ENCODE measurements at places on chromosomes 3 and 15.

- DNase-seq = no peak
Observed at GRCh38 chr15:63341898-63342297, 39.7 kb downstream of the CA12 start.

DNA sequence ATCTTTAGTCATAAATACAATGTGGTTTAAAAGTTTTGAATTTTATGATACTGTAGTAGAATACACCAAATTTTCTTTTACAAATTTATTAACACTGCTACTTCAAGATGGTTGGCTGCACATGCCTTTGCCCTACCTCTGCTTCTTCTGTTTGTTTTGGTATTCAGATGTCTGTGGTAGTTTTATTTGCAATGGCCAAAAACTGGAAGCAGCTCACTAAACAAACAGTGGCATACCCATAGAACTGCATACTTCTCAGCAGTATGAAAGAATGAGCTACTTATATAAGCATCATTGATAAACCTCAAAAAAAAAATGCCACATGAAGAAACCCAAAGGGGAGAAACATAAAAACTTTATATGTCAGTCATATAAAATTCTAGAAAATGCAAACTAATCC, 19.5 kb downstream of the ARIH2 start:
- DNase-seq = no peak

- DNase-seq = peak; percentile 48
Observed at GRCh38 chr3:182710557-182711157, 82.6 kb upstream of the ATP11B start.

- DNase-seq = no peak
Observed at GRCh38 chr15:34119291-34119690, 17.4 kb downstream of the PGBD4 start.

DNA sequence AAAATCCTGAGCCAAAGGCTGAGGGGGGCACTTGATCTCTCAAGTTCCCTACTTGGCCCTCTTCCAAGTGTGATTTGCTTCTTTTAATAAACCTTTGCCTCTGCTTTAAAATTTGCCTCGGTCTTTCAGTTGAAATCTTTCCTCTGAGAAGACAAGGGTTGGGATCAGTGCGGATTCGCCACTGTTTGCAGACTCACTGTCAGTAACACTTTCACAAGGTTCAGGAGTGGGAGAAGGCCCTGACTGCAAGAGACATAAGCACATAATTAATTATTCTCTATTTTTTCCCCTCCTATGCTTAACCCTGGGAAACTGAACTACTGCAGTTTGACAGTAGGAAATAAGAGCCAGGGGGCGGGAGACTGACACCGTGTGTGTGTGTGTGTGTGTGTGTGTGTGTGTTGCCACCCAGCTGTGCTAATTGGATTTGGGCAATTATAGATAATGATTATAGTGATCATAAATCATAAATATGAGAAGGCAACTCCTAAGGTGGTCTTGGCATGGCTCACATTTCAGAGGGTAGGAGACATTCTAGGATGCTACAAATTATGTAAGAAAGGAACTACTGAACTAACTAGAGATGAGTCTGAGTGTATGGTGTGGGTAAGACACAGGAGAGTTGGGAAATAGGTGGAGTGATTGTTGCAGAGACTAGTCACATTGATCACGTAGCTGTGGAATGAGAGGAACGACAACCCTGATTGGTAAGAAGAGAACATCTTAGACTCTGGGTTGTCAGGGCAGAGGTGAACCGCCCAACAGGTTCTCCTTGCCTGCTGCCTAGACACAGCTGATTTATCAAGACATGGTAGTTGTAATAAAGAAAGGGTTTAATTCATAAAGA, 5.5 kb upstream of the ZNF662 start:
- no peak for DNase-seq

- peak; percentile 26 for DNase-seq
Observed at GRCh38 chr3:79766496-79767193, 1.2 kb downstream of the ROBO1 start.

- no peak for DNase-seq
Observed at GRCh38 chr3:54731732-54732445, 196.0 kb downstream of the LRTM1 start.

- DNase-seq = no peak
Observed at GRCh38 chr15:32739522-32740063, 21.8 kb downstream of the GREM1 start.

- no peak for DNase-seq
Observed at GRCh38 chr3:25585361-25586166, 79.1 kb downstream of the TOP2B start.

- DNase-seq = no peak
Observed at GRCh38 chr3:141421186-141421585, 52.9 kb downstream of the ZBTB38 start.

DNA sequence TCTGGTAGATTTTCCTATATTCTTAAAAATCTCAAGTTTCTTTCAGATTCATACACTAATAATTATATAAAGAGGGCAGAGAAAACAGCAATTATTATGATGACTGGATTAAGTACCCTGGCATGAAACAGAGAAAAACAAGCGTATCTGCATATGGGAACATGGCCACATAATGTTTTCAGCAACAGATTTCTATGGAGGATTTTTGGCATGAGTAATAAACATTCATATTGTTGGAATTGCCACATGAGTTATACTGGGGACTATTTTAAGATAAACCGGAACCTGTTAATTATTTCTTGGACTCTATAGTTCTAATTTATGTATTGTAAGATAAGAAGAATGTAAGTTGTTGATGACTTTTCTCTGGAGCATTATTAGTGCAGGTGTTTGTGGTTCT, 112.7 kb downstream of the OXSM start:
- DNase-seq = no peak

- no peak for DNase-seq
Observed at GRCh38 chr3:126472277-126473006, 3.2 kb downstream of the ZXDC start.

GRCh38 chr15:33664947-33665346, 303.4 kb upstream of the CHRM5 start:
- DNase-seq = no peak

DNA sequence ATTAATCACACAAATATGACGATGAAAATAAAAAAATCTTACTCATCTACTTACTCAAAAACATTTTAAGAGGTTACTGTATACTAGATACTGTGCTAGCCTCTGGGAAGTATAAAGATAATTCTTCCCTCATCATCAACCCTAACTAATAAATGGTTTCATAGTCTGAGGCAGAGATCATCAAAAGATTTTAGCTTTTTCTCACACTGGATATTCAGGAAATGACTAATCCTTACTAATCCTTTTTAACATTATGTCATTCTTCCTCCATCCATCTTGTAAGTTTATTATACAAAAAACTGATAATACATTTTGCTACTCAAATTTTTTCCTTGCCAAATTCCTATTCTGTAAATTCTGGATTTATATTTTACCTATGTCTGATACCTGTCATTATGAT, 29.7 kb downstream of the ACAD11 start:
- no peak for DNase-seq

DNA sequence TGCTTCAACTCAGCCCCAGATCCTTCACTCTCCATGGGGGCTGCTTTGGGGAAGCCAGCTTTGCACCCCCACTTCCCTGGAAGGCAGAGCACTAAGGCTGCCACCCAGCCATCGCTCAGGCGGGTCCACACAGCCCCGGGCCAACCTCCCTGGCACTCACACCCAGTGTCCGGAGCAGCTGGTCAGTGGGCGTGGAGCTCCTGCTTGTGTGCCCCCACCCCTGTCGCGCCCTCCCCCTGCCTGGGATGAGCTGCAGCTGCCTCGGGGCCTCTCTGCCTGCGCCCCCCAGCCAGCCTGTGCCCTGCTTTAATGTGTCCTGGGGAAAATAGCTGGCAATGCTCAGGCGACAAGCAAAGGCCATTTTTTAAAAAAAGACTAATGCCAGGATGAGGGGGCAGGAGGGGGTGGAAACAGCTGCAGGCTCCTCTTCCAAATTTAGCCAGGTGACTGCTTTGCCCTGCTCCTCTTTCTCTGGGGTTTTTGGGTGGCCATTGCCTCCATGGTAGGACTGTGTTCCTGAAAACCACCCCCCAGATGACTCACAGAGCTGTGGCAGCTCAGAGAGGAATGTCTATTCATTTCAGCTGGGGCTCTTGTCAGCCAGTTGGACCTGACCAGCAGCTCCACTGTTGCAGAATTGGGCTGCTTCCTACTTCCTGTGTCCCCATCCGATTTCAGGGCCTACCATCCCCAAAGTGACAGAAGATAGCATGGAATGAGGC, 65.0 kb downstream of the CEMIP start:
- DNase-seq = no peak

DNA sequence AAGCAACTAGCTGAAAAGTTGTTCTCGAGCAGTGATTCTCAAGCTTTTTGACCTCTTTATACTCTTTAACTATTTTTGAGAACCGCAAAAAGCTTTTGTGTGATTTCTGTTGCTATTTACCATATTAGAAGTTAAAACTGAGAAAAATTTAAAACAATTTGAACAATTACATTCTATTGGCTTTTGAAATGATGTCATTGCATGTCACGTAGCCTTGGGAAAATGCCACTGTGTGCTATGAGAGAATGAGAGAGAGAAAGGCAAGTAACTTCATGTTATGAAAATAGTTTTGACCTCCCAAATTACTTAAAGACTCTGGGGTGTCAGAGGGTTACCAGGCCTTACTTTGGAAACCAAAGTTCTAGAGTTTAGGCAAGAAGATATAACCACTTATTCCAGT, 8.0 kb downstream of the USP13 start:
- DNase-seq = no peak

- DNase-seq = no peak
Observed at GRCh38 chr15:54017959-54018358, 39.7 kb downstream of the UNC13C start.

DNA sequence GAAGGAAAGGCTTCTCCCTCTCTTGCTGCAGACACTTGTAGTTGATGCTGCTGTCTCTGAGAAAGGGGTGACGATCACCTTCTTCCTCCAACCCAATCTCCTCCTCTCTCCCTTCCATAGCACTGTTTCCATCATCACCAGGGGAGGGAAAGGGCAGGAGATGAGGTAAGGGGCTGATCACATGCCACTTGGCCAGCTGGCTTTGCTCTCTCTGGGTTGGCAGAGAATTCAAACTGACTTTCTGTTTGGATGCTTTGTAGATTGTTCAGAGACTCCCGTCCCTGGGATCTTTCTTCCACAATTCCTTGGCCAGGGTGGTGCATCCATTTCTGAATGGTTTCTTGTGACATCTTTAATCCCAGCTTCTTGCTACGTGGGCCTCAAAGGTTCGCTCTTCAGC, 43.2 kb upstream of the ZNF148 start:
- no peak for DNase-seq

GRCh38 chr15:94951538-94951937, 720.2 kb downstream of the MCTP2 start:
- no peak for DNase-seq

GRCh38 chr3:49172551-49173041, 1.2 kb downstream of the KLHDC8B start:
- DNase-seq = no peak

DNA sequence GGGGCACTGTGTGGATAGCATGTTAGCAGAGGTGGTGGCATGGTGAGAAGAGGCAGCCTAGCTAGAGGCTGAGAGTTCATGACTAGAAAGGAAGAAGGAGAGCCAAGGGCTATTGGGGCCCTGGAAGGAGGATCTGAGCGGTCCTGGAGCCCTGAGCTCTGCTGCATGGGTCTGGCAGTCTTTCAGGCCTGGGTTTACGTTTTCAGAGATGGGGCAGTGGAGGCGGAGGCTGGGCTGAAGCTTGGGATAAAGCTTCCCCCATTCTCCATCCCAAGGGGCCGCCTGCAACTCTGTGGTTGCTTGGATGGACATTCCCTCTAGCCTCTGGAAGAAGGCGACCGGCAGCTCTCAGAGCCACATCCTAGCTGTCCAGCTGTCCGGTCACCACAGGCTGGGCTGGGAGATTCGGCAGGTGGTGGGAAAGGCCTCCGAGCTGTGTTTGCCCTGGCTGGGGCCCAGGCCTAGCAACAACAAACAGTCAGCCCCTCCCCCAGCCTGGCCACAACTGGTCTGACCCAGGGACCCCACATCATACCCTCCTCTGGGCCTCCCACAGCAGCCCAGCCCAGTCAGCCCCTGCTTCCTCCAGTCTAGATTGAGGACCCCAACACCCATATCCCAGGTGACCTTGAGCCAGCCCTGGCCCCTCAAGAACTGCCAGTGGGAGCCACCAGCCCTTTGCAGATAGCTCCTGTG, 1.8 kb upstream of the SLC38A3 start:
- DNase-seq = no peak

DNA sequence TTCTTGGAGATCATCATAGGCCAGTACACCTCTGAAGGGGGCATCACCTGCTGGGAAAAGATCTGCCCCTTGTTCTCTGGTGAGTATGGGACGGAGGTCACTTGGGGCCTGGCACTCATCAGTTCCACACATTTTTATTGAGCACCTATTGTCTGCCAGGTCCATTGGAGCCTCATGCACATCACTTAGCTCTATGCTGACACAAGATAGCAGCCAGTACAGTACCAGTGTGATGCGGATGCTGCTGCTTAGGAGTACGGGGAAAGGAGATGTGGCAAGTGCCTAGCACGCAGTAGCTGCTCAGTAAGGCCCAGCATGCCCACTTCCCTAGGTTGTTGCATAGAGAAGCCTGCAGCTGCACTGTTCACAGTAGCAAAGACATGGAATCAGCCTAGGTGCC, 43.4 kb downstream of the SLC6A6 start:
- no peak for DNase-seq

DNA sequence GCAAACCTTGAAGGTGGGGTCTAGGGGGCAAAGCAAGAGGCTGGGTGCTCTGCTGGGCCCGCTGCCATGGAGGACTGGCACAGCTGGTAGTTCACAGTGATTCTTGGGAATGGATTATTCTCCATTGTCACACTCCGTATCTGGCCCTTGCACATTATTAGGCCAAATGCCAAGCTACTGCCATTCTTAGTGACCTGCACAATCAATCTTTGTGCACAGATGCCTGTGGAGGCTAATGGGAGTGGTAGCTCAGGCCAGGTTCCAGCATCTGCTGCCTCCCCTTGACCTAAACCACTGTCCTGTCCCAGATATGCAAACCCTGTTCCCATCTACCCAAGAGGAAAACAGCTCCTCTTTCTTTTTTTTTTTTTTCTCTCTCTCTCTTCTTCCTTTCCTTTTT, 67.5 kb downstream of the TIPARP start:
- no peak for DNase-seq

DNA sequence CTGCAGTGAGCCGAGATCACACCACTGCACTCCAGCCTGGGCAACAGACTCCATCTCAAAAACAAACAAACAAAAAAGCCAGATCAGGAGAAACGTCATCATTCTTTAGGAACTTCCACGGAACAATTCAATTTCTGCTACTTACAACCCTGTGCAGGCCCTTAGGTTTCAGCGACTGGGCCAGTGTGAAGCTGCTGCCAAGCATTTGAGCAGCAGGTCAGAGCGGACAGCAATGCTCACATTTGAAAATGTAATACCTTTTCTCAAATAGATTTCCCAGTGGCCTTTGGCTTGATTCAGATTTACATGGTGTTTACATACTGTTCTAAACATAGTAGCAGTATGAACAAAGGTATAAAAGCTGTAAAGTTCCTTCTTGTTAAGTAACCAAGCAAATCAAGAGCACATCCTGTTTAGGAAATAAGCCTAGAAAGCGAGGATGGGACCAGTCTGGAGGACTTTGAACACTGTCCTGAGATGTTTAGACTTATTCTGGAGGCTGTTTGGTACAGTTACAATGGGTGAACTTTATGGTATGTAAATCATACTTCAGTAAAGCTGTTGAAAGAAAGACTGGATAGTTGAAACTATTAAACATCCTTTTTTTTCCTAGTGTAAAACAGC, 141.2 kb downstream of the HCN4 start:
- DNase-seq = no peak

- DNase-seq = peak; percentile 20
Observed at GRCh38 chr3:195849322-195850074, 37.8 kb upstream of the MUC4 start.

GRCh38 chr3:184250167-184250828, 826 bp downstream of the EEF1AKMT4 start:
- peak; percentile 87 for DNase-seq

- DNase-seq = no peak
Observed at GRCh38 chr15:60392986-60393790, 4.6 kb downstream of the ANXA2 start.

Data from iPS-NIHi11 (cell line).